ENCODE measurements at places on chromosomes 1 and 21.
A peak's percentile ranks its signal among the peaks of the same experiment; 100 is the strongest.

DNA sequence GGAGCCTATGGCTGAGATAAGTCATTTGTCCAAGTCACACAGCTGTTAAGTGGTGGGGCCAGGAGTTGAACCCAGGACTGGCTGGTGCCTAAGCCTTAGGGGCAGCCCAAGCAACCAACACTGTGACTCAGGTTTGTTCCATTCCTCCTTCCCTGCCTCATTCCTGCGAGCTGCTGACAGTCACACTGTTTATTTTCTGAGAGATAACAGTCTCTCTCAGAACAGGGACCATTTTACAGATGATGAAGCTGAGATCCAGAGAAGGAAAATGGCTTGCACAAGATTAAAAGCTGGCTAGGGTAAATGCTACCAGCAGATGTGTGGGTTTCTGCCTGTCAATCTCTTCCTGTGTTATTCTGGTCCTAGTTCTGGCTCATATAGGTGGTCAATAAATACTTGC lies 24.3 kb upstream of the TCEA3 start:
- DNase-seq = no peak

- peak; percentile 65 for DNase-seq
These were observed 7.6 kb downstream of the CYP4B1 start for GRCh38 chr1:46806196-46807020.

- DNase-seq = no peak
These were observed 694.2 kb downstream of the BRINP3 start for GRCh38 chr1:189783456-189783855.

GRCh38 chr1:95311014-95311413 lies 77.0 kb downstream of the RWDD3 start:
- no peak for DNase-seq

DNA sequence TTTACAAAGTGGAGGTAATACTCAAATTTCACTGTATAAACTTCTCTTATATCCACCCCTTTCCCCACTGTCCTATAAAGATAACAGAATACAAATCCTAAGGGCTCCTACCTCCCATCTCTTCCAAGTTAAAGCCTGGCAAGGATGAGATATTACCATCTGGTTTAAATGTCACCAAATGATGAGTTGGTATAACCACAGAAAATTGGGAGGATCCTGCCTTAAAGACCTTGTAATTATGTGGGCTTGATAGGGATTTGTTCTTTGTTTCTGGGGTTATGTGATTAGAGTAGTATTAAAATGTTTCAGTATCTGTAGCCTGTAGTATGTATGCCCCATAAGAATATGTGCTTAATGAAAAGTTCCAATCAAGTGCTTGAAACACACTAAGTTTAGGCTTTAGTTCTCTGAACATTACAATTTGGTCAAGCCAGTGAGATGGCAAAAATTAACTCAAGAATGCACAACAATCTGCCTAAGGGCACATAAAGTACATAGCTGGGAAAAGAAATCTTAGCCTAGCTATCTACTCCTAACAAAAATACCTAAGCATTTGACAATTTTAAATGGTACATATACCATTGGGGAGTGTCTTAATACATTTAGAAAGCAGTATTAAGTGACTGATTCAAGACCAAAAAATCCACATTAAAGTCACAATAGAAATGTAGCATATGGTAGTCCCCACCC lies 14.0 kb downstream of the KDM5B start:
- no peak for DNase-seq

DNA sequence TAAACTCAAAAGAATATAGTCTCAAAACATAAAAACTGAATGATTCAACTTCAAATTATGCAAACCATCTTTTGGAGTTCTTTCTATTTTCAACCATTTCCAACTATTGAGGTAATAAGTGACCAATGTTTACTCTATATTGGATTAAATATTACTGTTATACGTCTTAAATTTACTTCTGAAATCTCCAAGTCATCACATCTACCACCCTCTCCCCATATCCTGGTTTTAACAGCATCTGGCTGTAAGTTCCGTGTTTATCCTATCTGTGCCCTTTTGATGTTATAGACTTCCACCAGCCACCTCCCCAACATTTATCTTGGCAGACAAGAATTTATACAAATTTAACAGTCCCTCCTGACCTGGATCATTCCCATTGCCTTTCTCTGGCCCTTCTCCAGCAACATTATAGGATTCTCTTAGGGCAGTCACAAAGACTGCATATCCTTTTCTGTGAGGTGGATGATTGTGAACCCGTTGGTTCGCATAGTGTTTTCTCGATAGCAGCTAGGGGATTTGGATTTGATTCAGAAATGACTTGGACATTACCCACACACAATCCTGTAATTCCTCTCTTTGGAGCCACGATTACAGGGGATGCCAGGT lies 313.4 kb upstream of the FMN2 start:
- DNase-seq = no peak

GRCh38 chr1:200153277-200154055 lies 126.0 kb downstream of the NR5A2 start:
- no peak for DNase-seq

- no peak for DNase-seq
These were observed 21.7 kb upstream of the LAMC2 start for GRCh38 chr1:183164340-183164739.

- no peak for DNase-seq
These were observed 26.1 kb downstream of the ARHGEF11 start for GRCh38 chr1:157019457-157019856.

- no peak for DNase-seq
These were observed 1.3 kb upstream of the ZP4 start for GRCh38 chr1:237891979-237892378.

DNA sequence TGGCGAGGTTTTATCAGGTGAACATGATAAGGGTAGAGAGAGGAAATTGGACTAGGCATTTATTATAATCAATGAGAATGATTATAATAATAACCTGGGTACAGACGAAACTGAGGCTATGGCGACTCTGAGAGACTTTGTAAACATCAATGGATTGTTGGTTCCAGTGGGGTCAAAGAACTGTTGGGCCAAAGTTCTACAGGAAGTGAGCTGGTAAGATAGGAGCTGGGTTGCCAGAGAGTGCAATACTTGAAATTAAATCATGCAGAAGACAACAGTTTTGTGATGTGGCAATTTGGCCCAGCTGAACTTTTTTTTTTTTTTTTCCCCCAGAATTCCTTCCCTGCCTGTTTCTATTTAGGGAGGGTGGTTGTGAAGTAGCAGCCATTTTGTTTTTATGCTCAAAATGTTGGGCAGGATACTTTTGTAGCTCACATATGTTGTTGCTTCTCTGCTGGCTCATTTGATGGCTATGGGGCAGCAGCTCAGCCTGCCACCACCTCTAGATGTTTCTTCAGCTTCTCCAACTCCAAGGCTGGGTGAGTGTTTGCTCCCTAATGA lies 286.5 kb upstream of the B3GALT2 start:
- no peak for DNase-seq

DNA sequence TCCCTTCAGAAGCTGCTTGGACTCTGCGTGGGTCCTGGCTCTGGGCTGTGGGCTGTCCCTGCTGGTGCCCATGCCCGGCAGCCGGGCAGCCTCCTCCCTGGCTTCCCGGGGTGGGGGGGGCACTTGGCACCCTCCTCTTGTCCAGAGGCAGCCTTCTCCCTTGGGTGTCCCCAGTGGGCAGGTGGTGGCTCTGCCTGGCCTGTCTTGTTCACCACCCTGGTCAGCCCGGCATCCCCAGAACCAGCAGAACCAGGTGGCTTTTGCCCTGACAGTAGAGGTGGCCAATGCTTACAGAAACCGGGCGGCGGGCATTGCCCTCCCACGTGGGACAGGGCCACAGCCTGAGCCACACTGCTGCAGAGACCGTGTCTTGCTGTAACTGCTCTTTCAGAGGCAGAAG lies 38.0 kb downstream of the CFAP74 start:
- DNase-seq = no peak

- DNase-seq = no peak
These were observed 12.6 kb downstream of the NHLH2 start for GRCh38 chr1:115828101-115829022.

DNA sequence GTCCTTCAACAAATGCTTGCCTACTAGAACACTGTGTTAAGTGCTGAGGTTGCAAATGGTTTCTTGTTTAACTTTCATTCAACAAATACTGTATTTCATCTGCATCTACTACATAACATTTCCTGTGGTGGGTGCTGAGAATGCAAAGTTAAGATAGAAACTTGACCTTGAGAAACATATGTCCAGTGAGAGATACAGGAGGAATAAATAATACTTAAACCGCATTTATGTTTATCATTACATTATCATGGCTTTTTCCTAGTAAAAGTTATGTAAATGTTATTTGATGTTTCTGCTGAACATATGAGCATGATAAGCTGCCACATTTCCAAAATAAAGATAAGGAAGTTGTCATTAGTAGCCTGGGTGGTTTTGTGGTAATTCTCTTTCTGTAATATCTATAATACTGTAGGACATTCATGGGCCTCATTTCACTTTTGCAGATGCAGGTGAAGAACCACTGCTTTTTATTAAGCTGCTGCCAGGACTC lies 590.4 kb downstream of the PLPP3 start:
- no peak for DNase-seq

DNA sequence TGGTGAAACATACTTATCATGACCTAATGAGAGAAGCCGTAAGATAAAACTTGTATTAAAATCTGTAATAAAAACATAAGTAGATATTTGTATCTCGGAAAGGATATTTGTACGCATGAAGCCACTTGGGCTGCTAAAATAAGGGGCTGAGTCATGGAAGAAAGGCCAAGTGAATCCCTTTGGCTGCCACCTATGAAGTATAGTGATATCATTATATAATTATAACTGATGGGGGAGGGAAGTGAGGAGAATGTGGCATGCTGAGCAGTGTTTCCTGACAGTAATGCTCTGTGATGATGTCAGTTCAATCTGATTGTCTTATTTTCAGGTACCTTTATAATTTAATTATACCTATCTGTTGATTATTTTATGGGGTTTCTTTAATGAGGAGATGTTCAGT lies 13.6 kb downstream of the RWDD3 start:
- DNase-seq = no peak

GRCh38 chr21:45576838-45577737 lies 34.8 kb upstream of the SLC19A1 start:
- DNase-seq = no peak

- DNase-seq = no peak
These were observed 94.6 kb upstream of the ZBTB18 start for GRCh38 chr1:243956450-243956849.

GRCh38 chr1:206719169-206719839 lies 34.6 kb downstream of the MAPKAPK2 start:
- no peak for DNase-seq

DNA sequence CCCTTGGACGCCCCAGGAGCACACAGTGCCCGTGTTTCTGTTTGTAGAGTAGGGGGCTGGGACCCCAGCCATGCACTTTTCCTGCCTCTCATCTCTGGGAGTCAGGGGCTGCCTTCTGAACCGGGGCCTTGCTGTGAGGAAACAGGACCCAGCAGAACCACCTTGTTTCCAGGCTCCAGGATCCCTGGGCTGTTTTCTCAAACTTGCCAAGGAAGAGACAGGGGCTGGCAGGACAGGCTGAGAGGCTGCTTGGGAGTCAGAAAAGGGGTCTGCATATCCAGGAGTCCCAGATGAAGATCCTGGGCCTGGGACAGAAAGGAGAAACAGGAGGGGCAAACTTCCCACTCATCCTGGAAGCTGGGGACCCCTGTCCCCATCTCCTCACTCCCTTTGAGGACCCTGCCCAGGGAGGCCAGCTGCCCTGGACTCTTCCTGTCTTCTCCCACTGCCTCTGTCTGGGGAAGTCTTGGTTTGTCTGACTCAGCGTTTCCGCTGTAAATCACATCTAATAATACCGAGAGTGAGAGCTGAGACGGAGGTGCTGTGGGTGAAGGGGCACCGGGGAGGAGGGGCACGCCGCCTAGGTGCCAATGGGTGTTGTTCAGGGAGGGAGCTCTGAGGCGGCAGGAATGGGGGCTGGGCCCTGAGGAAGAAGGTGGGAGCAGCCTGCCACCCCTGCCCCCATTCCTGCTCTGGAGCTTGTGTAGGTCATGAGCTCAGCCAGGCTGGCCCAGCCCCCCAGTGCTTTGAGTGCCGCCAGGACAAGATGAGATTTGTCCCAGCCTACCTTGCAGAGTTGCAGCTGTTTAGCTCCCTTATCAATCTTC lies 16.7 kb downstream of the POU3F1 start:
- peak; percentile 89 for DNase-seq

GRCh38 chr1:44152692-44153091 lies 11.3 kb upstream of the KLF18 start:
- no peak for DNase-seq

DNA sequence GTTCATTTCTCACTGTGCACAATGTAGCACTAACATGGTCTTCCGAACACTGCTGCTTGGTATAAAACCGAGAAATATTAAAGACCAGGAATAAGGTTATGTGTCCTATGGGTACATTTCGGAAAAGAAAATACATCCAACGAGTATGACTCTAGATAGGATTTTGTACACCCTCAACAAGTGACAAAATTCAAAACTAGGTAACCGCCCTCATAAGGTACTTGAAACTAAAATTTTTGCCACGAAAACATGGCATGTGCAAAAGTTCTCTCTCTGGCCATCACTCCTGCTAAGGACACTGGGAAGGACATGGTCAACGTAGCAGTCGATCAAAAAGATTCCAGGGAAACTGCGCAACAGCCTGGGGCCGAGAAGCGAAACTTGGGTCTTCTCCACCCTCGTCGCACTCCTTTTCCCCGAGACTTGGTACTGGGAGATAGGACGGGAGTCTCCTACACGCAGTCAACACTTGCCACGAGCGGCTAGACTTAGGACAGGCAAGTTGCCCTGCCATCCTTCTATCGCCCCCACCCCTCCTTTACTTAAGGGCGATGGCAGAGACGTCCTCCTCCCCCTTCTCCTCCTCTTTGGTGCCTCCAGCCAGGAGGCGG lies 338 bp upstream of the TOR1AIP1 start:
- DNase-seq = peak; percentile 93

DNA sequence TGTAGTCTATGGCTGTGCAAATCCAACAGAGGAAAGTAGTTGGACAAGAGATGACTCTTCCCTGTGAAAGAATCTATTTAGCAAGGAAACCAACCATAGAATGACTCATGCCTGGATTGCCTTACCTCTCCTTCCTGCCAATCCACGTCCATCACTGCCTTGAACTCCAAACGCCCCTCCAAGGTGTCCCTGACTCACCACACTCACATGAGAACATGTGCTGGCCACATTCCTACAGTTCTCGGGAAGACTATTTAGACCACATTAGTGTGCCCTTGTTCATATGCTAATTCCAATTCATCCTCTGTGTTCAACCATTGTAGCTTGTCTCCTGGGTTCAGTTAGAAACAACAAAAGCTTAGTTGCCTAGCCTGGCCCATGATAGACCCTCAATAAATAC lies 157.3 kb downstream of the SLC30A10 start:
- DNase-seq = no peak

- peak; percentile 53 for DNase-seq
These were observed 3.5 kb upstream of the KRTAP27-1 start for GRCh38 chr21:30340714-30341573.

All from adrenal gland (tissue), 19 donors.